ENCODE measurements at places on chromosomes 5 and 9. TPM values are rescaled to one million over a fixed set of nuclear protein-coding genes. Genes with fewer than 3 reads are reported as not detected.
A peak's percentile ranks its signal among the peaks of the same experiment; 100 is the strongest.

DNA sequence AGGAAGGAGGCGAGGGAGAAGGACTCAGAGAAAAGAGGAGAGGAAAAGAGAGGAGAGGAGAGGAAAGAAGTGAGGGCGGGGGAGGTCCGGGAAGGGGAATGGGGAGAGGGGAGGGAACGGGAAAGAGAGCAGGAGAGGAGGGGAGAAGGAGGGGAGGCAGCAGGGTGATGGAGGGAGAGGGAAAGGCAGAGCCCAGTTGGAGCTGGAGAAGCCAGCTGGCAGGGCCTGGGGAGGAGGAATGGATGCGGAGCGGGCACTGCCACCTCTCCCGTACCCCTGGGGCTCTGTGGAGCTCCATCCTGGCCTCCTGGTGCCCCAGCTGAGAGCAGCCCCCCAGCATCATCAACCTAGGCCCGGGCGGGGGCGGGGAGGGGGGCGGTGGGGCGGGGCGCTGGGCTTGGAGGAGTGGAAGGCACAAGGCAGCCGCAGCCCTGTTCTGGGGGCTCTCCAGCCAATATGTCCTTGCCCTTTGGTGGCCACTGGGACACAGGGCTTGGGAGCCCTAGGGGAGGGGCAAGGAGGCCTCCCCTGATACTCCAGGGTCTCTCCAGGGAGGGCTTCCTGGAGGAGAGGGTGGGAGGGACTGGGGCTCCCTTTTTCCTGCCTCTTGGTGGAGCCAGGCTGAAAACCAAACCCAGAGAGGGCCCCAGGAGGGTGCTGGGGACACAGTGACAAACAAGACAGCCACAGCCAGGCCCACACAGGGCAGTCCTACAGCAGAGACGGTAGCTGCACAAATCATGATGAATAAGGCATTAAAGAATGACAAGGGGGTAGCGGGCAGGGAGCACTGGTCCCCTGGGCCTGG lies 123.7 kb downstream of the C9orf50 start:
- no peak for DNase-seq

- DNase-seq: peak; percentile 79
Observed at GRCh38 chr9:113154471-113154870, 3.7 kb downstream of the SLC31A2 start.

GRCh38 chr5:66958201-66958979 lies 238.2 kb downstream of the CD180 start:
- peak; percentile 80 for DNase-seq

SV2C gene
- total RNA-seq: not detected

- DNase-seq: peak; percentile 90
Observed at GRCh38 chr9:72586388-72587130, 65.2 kb downstream of the TMC1 start.

DNA sequence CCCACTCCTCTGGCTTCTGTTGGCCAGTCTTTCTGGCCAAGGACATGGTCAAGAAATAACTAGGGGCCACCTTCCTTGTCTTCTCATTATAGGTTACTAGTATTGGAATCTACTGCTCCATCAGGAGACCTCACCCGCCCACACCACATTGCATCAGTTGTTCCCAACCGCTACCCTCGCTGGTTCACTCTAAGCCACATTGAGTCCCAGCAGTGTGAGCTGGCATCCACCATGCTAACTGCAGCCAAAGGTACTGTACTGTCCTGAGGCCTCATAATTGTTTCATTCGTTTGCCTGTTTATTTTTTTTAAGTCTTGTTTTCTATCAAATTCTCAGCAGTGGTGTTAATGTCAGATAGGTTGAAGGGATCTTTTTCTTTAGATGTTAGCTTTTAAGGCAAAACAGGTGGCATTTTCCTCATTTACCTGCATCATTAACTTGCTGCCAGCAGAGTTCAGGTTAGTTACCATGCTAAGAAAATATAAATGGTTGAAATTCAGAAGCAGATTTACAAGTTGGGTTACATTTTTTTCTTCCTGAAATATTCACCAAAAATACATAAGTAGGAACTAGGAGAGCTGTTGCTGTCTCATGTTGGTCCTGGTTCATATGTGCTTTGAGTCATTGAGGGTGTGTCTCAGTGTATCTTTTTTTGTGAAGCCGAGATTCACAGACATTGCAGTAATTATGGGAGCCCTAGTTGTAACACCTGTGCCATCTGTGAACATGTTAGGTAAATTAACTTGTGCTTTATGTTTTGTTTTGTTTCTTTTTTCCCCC lies 206.9 kb downstream of the ZSWIM6 start:
- DNase-seq: no peak

DNA sequence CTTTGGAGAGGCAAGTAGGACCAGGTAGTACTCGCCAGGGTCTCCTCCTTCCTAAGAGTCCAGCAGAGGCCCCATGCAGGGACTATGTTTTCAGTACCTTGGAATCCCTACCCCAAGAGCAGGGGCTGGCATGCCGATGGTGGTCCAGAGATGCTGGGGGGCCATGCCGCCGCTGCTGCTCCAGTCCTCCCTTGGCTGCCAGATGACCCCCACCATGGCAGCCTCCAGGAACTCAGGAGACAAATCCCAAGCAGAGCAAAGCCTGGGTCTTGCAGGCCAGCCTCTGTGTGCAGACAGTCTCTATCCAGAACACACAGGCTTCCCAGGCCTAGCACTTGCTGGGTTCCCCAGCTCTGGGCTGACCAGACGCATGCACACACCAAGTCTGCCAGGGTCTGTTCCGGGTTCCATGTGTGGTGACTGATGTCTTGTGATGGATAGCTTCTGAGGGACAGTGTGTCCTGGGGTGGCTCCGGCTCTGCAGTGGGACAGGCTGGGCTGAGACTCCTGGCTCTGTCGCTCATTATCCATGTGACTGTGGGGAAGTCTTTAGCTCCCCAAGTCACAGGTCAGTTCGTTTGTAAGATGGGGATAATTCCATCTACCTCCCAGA lies 127.3 kb downstream of the CRB2 start:
- no peak for DNase-seq

GRCh38 chr9:126207256-126207655 lies 119.4 kb upstream of the MVB12B start:
- no peak for DNase-seq

- no peak for DNase-seq
Observed at GRCh38 chr5:104569621-104570020, 1007.0 kb upstream of the NUDT12 start.

GRCh38 chr9:108854094-108854493 lies 1.7 kb downstream of the ACTL7B start:
- no peak for DNase-seq

- no peak for DNase-seq
Observed at GRCh38 chr5:131112424-131112823, 52.6 kb downstream of the HINT1 start.

- no peak for DNase-seq
Observed at GRCh38 chr5:169222934-169223594, 77.9 kb downstream of the SLIT3 start.

GRCh38 chr5:17190242-17190778 lies 27.1 kb upstream of the BASP1 start:
- DNase-seq: peak; percentile 84

DNA sequence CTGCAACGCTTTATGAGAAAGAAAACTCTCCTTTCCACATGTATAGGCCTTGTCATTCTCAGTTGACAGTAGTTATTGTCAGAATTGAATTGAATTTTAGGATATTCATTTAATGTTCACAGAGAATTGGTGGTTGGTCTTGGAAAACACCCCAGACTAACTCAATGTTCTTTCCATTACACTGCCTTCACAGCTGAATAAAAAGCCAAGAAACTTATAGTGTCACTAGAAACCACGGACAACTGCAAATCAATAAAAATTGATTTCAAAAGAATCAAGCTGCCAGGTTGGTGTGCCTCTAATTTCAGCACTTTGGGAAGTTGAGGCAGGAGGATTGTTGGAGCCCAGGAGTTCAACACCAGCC lies 38.9 kb upstream of the IQGAP2 start:
- DNase-seq: no peak

DNA sequence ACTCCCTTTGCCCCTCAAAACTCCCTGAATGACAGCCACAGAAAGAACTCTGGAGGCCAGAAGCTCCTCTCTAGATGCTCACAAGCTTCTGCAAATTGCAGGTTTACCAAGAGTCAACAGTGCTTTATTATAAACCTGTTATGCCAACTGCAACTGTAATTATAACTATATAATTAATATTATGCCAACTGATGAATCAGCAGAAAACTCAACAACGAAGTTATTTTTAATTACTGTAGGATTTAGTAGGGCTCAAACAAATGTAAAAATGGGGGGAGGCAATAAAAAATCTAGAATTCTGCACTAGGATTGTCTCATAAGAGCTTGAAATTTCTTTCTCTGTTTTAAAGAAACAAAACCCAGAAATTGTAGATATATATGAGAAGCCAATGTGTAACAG lies 37.0 kb upstream of the OR2K2 start:
- no peak for DNase-seq

RETREG1 gene
- total RNA-seq: not detected

IL9 gene
- not detected for total RNA-seq

Measured in IMR-90 (cell line).